ENCODE measurements at places on chromosomes 3 and 15.

DNA sequence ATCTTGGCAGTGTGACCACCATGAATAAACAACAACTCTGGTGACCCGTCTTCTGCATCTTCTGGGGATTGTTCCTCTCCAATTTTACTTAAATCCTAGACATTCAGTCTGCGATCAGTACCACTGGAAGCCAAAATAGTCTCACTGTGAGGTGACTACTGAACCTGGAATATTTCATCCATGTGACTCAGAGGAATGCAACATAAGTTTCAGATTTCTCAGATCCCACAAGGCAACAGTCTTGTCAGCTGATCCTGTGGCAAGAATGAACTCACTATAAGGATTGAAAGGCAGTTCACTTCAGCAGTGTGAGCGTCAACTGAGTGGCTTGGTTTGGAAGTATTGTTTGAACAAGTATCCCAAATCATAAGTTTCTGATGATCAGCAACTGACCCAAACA, 13.2 kb downstream of the NSUN3 start:
- no peak for DNase-seq

DNA sequence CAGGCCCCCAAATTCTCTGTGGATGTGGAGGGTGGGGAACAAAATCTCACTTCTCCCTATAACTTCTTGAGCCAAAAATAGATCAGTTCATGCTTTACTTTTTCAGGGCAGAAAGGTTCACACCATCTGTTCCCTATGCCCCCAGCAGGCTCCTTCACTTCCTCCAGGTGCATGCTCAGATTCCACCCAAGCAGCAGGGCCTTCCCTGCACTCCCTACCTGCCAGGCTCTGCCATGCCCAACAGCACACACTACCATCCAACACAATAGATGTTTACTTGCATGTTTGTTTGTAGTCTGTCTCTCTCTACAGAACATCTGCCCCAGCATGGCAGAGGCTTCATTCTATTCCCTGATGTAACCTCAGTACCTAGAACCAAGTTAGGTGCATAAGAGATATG, 43.3 kb downstream of the GABRB3 start:
- DNase-seq: no peak

- no peak for DNase-seq
Measured at GRCh38 chr15:38877471-38877870, 312.9 kb upstream of the RASGRP1 start.

DNA sequence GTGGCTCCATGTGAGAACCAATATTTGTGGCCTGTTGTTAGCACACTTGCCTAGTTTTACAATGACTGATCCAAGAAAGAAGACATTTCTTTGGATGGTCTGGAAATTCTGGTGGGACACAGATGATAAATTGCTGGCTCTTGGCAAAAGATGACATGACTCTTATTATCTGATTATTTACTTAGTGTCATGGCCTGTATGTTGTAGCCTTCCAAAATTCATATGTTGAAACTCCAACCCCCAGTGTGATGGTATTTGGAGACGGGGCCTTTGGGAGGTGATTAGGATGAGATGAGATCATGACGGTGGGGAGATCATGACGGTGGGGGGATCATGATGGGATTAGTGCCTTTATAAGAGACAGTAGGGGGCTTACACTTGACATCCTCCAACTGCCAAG, 30.0 kb upstream of the AKAP13 start:
- no peak for DNase-seq

- no peak for DNase-seq
Measured at GRCh38 chr3:179450901-179451264, 387 bp downstream of the GNB4 start.

GRCh38 chr3:15318661-15319060, 13.7 kb downstream of the SH3BP5 start:
- no peak for DNase-seq

DNA sequence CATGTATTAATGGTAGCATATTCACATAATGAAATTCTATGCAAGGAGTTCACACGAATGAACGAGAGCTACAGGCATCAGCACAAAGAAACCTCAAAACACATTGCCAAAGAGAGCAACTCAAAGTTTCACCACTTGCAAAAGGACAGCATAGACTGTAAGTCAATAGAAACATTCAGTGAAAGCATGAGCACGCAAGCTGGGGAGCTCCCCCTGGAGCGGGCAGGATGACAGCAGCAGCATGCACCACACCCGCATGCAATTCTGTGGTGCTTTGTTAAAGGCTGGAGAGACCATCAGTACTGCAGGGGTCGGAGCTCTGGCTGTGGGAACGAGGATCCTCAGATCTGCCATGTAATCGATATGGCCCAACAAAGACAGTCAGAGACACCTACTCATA, 18.7 kb downstream of the OCA2 start:
- no peak for DNase-seq

- no peak for DNase-seq
Measured at GRCh38 chr3:114727373-114727772, 419.7 kb downstream of the ZBTB20 start.

DNA sequence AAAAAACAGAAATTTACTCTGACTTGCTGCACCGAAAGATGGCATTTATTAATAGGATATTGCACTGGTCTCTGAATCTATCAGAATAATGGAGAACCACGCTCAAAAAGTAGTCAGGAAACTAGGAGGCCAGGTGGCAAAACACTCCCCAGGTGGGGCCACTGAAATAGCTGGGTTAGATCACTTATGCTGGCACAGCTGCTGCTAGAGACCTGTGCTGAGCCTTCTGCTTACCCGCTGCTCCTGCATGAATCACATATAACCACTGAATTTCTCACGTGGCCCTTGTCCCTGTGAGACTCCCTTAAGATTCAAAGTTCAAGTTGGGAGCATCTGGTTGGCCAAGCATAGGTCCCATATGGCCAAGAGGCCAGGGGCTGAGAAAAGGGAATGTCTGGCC, 66.0 kb upstream of the OXTR start:
- DNase-seq: no peak

GRCh38 chr3:52134761-52135160, 19.5 kb downstream of the POC1A start:
- DNase-seq: no peak

DNA sequence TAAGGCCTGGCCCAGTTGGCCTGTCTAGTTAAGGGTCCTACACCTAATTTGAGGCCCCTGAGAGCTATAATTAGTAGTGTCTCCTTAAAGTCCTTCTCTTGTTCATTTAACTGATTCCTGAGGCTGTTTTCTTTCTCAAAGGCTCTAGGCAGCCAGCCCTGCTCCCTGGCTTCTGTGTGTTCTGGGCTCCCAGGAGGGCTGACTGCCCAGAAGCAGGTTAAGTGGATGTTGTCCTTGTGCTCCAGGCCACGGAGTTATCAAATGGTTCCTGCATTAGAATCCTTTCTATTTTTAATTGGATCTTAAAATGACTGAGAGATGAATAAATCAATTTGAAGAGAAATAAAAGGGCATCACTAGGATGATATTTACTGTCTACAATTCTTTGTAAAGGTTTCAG, 140.0 kb downstream of the SNRK start:
- no peak for DNase-seq

- no peak for DNase-seq
Measured at GRCh38 chr3:130276203-130276803, 69.2 kb upstream of the COL6A5 start.

DNA sequence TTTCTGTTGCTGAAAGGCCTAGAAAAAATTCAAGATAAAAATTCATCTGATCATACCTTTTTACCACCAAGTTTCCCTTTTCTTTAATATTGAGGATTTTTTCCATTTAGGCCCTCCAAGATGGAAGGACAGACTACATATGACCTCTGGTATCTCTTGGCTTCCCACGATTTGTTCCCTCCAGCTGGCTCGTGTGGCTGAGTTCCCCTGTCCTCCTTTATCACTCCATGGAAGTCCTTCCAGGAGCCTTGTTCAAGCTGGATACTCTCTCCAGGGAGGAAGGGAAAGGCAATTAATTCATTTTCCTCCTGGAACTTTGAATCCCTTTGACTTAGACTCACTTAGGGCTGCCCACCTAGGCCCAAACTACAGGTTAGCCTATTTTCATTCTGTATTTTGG, 110.6 kb downstream of the CFAP44 start:
- DNase-seq: no peak

DNA sequence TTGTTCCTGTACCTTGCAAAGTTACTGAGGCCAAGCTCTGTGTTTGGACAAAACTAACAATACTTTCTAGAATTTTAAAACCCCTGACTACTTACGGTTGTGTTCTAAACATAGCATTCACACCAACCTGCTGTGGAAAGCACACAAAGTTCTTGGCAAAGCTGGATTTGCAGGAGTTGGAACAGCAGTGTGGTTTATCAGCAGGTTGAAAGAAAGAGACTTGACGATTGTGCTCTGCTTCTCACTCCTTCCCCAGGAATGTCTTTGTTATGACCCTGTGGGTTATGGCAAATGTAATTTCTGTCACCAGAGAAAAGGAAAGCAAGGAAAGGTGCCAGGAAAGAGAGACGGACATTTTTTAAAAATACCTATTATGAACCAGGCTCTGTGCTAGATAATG, 165.5 kb upstream of the TGFBR2 start:
- DNase-seq: no peak

DNA sequence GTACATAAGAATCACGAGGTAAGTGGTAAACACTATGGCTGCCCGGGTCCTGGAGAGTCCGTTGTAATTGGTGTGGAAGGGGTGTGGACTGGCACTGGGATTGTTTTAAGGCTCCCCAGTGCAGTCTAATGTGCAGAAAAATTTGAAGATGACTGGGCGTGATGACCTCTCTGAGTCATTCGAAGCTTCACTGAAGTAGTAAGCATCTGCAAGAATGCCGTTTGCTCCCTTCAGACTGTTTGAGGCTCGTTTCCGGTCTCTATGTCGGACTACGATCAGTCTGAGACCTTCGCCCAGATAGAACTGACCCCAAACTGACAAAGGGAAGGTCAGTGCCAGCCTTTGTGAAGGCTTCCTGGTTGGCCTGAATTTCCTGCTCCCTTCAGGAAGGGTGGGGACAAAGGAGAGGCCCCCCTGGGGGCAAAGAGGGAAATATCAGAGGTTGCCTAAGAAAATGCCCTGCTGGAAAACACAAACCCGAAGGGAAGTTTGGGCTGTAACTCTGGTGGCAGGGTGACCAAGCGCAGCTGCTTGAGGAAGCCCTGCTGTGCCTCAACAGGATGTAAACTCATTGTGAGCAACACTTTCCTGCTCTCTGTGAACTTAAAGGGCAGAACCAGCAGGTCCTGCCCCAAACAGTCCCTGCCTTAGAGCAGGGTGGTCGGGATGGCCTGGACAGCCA, 34.6 kb downstream of the BTD start:
- no peak for DNase-seq

- DNase-seq: no peak
Measured at GRCh38 chr3:177424521-177424920, 227.2 kb upstream of the TBL1XR1 start.

GRCh38 chr3:179867961-179868360, 168.8 kb downstream of the PEX5L start:
- DNase-seq: no peak

DNA sequence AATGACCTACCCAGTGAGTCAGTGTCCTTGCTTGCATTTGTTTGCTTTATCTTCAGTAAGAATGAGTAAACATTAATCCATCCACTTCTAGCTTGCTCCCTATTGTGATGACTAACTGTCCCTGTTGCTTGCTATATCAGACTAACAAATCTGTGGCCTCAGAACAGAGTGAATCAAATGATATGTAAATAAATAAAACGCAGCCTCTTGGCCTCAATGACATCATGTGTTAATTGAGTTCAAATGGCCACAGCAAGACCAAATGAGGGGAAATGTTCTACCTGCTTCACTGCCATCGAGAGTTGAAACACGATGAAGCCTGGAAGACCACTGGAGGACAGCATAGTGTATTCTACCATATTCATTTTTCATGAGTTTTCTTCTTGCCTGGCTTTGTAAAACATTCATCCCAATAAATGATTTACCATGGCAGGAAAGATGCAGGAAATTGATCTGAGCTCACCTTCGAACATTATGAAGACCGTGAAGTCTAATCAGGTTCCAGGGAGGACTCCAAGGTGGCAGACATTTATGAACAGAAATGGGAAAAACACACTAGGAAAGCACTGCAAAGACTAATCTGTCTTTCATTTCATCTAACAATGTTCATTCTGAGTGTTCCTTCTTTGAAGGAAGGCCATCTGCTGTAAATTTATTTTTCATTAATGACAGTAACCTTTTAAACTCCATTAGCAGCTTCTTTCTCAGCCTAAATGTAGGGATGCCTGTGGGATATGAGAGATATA, 1144.5 kb downstream of the TUSC7 start:
- no peak for DNase-seq

DNA sequence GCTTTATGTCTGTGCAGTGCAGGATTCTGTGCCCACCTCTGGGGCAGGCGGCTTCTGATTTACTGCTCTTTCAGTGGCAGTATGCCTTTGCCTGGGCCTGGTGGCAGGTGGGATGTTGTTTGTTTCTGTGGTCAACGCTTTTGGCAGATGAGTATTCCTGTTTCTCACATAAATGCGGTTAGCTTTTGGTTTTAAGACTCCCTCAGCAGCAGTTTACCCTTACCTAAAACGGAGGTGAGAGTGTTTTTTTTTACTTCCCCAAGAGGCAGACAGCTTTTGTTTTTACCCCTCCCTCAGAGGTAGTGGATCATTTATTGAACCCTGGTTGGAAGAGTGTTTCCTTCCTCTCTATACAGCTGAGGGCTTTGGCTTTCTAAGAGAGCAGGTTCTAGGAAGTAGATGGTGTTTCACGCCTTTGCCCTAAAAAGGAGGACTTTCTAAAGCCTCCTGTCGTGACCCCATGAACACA, 134.1 kb upstream of the PLSCR5 start:
- no peak for DNase-seq

DNA sequence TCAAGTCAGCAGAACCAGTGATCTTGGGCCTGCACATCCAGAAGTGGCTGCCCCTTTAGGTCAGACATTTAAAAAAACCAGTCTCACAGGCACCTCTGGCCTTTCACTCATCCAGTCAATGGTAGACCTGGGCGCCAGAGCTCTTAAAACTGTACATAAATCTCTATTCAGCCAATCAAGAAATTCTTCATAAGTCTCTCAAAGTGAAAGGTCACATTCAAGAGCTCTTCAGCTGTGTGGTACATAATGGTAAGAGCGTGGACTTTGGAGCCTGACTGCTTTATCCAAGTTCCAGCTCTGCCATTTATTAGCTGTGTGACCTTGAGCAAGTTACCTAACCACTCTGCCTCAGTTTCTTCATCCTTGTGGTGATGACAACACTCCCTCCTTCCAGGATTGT, 22.3 kb upstream of the MORF4L1 start:
- DNase-seq: no peak

- DNase-seq: no peak
Measured at GRCh38 chr3:72892081-72892775, 4.4 kb downstream of the GXYLT2 start.

GRCh38 chr15:61171209-61171608, 57.9 kb downstream of the RORA start:
- DNase-seq: no peak

DNA sequence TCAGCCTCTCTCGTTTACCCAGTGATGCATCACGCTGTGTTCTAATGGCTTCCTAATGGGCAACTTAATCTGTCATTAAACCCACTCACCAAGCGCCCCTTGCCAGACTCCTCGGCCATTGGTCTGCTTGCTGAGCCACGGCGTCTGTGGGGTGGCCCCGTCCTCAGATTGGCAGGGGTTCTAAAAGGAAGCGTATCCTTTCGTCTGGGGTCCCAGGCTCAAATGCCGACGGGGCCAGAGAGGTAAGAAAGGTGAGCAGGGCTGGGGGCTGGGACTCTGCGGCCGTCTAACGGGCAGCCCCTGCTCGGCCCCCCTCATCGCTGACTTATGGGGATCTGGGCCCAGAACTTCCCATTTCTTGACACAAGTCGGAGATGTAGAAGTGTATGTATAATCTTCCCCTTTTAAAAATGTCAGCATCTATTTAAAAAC, 315.1 kb upstream of the PROK2 start:
- DNase-seq: no peak

- DNase-seq: no peak
Measured at GRCh38 chr3:183577346-183577745, 21.8 kb upstream of the KLHL6 start.
